ENCODE measurements at places on chromosomes 2 and 18. TPM values are rescaled to one million over a fixed set of nuclear protein-coding genes. Genes with fewer than 3 reads are reported as not detected.
A peak's percentile ranks its signal among the peaks of the same experiment; 100 is the strongest.

- peak; percentile 23 for DNase-seq
Observed at GRCh38 chr18:22182884-22183697, 13.7 kb downstream of the GATA6 start.

The DNAJC5G gene
- 1.4 TPM for polyA plus RNA-seq

DNA sequence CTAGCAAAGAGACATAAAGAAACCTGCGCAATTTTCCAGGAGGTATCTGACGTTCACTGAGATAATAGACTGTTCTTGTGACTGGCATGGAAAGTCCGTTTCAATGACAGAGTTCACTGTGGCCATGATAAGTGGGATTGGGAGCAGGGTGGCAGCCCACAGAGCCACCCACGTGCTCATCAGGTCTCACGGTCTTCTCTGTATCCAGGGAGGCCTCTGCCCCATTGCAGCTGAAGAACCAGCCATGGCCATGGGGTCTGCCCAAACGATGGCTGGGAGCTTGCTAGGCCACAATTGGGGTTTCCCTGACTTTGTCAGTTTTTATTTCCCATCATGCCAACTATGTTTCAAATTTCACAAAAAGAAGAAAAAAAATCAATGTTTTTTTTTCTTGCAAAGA lies 57.2 kb downstream of the PDCL3 start:
- no peak for DNase-seq

GRCh38 chr2:53881360-53881759 lies 21.6 kb upstream of the GPR75 start:
- no peak for DNase-seq

DNA sequence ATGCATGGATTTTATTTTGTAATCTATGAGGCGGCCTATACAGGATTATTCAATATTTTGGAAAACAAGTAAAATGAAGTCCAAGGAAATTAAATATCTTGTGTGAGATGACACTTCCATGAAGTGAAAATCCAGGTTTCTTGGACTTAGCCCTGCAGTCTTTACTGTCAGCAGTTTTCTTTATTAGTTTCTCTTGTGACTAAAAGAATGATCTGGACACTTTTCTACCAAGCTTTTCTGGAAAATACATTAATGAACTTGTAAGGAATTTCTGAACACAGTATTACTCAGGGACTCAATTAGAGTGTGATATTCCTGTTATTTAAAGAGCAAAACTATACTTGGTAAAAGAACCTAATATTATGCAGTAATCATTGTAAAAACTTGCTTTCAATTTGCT lies 610.4 kb upstream of the SLC8A1 start:
- DNase-seq = no peak

DNA sequence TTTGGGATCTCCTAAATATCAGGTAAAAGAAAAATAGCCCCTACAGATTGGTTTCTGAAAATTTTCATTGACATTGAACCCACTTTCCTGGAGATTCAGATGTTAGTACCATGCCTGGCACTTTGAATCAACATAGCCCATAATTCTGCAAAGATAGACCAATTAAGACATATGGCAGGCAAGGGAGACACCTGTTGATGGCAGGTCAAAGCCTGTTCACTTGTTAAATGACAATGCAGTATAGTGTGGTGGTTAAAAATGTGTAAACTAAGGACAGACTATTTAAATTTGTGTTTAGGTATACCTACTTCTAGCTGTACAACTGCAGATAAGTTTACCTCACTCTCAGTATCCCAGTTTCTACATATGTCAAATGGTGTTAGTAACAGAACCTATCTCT lies 178.1 kb upstream of the MMADHC start:
- DNase-seq = no peak

The IRS1 gene
- polyA plus RNA-seq = 0.10 TPM

The DIPK1C gene
- not detected for polyA plus RNA-seq
